LHCN-M2 (cell line): ENCODE measurements at places on chromosomes 3 and 15. TPM values are rescaled to one million over a fixed set of nuclear protein-coding genes. Genes with fewer than 3 reads are reported as not detected.
A peak's percentile ranks its signal among the peaks of the same experiment; 100 is the strongest.

Gene CHRM5
- total RNA-seq: 0.06 TPM in 2 replicates

Gene ZKSCAN7
- total RNA-seq: 5.3 and 7.4 TPM in 2 replicates

Gene CHDH
- total RNA-seq: under 0.01 TPM in 2 replicates

Gene KLHDC8B
- total RNA-seq: 17.1 and 19.1 TPM in 2 replicates

Gene APBA2
- total RNA-seq: not detected in 2 replicates

Gene ZNF774
- total RNA-seq: 0.75 and 0.77 TPM in 2 replicates

Gene EXD1
- total RNA-seq: not detected in 2 replicates

Gene AMIGO3
- total RNA-seq: 1.9 and 2.3 TPM in 2 replicates

Gene GNAT1
- total RNA-seq: not detected in 2 replicates

Gene PDIA5
- 18.5 and 18.8 TPM in 2 replicates for total RNA-seq

Gene CCDC191
- total RNA-seq: 0.51 and 1.3 TPM in 2 replicates

Gene EEF1AKMT4
- 2.9 and 5.2 TPM in 2 replicates for total RNA-seq

Gene ZIC4
- 1.1 and 3.4 TPM in 2 replicates for total RNA-seq

GRCh38 chr15:68511073-68511991 lies 67.5 kb upstream of the CORO2B start:
- no peak for DNase-seq

DNA sequence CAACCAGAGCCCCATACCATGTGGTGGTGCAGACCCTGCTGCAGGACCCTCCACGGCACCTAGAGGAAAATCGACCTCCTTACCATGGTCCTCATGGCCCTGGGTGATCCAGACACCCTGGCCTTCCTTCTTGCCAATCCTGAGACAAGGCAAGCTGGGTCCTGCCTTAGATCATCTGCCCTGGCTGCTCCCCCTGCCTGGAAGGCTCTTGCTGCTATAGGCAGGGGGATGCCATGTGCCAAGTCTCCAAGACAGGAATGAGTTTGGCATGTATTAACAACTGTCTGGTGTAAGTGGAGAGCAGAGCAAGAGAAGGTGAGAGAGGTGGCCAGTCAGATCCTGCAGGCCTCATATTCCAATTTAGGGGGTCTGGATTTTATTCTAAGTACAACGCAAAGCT lies 7.5 kb downstream of the HEG1 start:
- DNase-seq: no peak

GRCh38 chr3:64595253-64595694 lies 92.5 kb downstream of the ADAMTS9 start:
- DNase-seq: peak; percentile 85

DNA sequence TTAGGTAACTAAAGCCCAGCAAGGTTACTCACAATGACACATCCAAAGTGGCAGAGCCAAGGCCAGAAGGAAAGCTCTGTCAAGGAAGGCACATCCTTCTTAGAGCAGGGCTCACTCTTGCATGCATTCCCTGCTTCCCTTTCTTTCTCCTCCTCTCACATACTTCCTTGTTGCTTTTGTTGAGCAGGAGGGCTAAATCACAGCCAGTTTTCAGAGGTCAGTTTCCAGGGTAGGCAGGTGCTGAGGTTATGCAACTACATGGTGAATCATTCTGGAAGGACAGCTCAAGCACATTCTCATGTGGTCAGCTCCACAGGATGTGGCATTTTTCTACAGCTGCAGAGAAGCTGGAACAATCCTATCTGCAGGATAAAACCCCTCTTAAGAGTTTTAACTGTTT lies 275.6 kb downstream of the ZNF621 start:
- peak; percentile 100 for DNase-seq

DNA sequence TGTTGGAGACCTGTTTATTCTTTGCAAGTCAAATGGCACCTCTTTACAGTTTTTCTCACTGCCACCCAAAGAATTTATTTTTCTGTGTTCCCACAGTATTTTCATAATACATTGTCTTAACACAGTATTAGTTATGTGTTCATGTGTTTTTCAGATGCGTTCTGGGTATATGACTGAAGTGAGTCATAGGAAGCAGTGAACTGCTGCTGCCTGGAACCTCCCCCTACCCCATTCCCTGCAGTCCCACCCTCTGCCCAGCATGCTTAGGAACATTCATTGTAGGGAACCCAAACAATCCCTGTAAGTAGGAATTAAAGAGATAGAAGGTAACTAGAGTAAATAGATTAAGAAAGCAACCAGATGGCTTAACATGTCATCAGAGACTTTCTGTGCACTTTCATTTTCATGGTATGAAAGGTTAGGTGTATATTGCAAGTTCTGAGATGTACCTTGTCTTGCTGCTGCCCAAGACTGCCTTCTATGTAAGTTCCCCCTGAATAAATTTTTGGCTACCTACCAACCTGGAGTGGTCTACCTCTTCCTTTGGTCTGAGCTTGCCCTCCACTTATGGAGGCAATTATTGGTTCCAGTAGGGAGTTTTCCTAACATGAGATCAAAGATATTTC lies 21.9 kb upstream of the SQOR start:
- DNase-seq: peak; percentile 43

DNA sequence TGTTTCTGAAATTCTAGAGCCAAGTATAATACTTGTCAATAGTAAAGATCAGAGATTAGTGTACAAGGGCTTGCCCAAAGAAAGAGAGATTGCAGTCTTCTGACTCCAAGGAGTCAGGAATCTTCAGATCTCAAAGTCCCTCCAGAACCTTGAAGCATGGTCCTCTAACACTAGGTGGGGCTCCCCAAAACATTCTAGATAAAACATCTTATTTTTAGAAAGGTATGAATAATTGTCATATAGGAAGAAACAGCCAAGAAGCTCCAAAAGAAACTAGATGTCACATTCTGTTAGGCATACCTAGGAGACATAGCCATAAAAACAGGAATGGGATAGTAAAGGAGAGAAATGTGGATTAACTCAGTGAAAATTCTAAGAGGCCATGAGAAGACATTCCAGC lies 10.7 kb downstream of the MUC13 start:
- no peak for DNase-seq

DNA sequence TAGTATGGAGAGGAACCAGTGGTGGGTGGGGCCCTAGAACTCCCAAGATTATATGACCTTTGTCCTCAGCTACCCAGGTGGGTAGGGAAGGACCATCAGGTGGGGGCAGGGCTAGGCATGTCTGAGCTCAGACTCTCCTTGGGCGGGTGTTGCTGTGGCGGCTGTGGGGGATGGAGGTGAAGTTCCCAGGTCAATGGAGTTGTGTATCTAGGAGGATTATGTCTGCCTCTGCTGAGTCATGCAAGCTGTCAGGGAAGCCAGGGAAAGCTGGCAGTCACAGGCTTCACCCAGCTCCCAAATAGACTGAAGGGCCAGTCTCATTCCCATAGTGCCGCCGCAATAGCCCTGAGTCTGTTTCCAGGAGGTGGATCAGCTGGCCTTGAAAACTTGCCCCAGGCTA lies 139.7 kb upstream of the CFAP20DC start:
- DNase-seq: no peak

DNA sequence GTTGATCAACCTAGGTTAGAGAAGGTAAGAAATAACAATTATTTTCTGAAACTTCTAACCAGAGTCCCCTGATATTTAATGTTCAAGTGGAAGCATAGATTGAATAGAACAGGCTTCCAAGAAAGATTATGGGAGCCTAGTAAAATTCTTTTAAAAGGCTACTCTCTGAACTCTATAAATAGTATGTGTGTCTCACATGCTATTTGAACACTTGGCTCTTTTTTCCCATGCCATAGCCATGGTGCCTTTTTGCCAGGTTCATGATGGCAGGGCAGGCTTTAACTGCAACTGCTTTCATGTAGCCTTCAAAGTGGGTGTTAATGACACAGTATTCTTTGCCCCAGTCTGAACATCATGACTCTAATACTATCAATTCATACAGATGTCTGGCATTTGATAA lies 22.9 kb upstream of the STRIT1 start:
- no peak for DNase-seq

DNA sequence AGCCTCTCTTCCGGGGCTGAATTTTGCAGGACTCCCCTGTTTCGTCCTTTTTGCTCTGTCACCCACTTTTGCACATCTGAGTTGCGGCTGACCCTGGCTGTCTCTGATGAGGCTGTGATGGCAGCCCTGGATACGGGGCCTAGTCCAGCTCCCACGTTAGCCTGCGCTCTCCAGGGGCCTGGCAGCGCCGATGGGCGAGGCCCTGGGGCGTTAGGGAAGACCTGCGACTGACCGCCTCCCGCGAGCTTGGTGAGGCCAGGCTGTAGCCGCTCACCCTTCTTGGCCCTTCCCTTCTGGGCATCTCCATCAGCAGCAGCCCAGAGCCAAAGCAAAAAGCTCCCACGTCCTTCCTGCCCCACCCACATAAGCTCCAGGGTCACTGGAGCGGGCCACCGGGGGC lies 85.2 kb downstream of the FBLN2 start:
- DNase-seq: no peak

DNA sequence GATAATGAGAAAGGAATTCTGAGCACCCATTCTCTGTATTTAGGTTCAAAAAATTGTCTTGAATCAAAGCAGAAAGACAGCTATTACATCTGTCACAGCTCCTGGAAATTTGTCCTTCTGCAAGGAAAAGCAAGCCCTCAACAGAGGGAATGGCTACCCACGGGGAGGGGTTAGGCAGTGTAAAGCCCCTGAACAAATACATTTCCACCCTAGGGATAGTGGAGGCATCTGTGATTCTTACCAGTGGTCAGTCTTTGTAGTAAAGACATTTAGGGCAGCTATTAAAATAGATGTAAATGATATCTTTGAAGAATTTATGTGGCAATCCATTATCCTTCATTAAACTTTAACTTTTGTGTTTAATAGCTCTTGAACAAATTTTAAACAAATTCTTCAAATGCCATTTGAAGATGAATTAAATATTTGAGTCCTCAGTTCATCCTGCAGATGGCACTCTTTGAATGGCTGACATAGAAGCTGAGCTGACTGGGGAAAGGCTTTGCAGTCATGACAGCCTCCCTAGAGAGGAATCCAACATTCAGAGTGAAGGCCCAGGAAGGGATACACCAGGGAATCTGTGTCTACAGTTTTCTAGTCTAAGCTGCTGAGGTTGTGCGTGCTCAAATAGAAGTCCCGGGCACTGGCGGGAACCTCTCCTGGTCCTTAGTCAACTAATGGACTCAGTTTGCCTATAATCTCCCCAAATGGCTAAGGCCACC lies 359.7 kb upstream of the ROPN1 start:
- peak; percentile 63 for DNase-seq

GRCh38 chr15:55267401-55268175 lies 22.0 kb downstream of the RAB27A start:
- DNase-seq: no peak

DNA sequence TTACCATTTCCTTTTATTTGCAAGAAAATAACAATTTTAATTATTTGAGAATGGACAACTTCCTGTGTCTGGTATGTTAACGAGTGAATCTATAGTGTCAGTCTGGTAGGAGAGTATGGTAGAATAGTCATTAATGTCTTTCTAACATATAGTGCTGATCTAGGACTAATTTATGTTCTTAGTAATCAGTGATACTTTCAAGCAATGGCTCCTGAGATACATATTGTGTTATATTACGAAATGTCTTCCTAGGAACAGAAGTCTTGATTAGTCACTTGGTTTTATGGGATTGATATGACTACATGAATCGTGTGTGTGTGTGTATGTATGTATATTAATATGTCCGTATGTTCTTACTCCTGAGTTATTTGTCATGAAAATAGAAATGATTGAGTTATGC lies 66.6 kb upstream of the PAQR5 start:
- peak; percentile 45 for DNase-seq

- DNase-seq: no peak
These were observed 81.7 kb downstream of the MEGF11 start for GRCh38 chr15:66171841-66172240.

GRCh38 chr15:65862682-65863081 lies 6.6 kb upstream of the RAB11A start:
- DNase-seq: peak; percentile 78

- no peak for DNase-seq
These were observed 188.0 kb downstream of the PEX5L start for GRCh38 chr3:179848711-179849110.

- no peak for DNase-seq
These were observed 73.9 kb downstream of the MAGI1 start for GRCh38 chr3:65964838-65965237.

- no peak for DNase-seq
These were observed 4.4 kb upstream of the MAPK6 start for GRCh38 chr15:52014616-52015015.

- DNase-seq: no peak
These were observed 6.3 kb downstream of the EFCAB12 start for GRCh38 chr3:129421988-129422745.

DNA sequence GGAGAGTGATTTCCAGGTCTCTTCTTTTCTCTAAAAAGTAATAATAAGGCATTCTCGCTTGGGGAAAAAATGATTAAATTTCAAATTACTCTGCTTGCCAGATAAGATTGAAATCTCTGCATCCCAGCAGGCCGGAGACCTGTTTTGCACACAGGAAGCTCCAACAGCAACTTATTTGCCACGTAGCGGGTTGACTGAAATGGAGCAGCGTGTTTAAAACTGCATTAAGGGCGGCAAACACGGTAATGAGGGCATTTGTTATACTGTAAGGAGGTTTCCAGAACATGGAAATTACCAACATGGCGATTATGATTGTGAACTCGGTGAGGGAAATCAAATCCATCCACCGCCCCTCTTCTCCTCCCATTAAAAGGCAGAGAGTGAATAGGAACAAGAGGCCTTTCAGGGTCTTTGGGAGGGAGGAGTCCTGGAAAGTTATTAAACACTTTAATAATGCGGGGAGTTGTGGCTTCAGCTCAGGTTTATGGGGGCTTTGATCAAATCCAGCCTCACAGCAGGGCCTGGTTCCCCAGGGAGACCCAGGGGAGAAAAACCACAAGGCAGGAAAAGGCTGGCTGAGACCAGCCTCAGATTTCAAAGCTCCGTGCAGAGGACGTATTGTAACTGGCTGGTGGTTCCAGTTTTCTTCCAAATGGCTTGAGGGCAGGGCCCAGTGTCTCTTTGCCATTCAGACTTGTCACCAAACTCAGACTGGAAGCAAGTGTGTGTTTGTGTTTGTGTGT lies 242.3 kb downstream of the TLE3 start:
- no peak for DNase-seq

GRCh38 chr3:158247288-158247687 lies 137.4 kb downstream of the RSRC1 start:
- DNase-seq: no peak

DNA sequence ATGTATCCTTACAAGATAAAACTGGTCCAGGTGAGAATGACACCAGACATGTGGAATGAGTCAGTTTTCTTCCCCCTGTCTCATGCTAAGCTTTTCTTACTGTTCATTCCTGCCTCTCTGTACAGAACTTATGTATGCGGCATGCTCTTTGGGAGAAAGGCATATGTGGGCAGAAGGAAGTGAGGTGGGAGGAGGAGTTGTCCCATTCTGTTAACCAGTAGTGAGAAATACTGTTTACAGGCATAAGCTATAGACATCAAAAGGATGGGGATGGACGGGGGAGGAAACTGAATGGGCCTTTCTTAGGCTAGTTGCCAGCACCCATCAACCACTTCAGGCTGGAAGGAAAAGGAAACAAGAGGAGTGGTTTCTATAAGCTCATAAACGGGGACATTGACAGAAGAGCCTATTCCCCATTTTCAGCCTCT lies 143.6 kb upstream of the BHLHE40 start:
- no peak for DNase-seq

GRCh38 chr15:96262549-96263489 lies 67.7 kb upstream of the NR2F2 start:
- DNase-seq: no peak

- DNase-seq: peak; percentile 91
These were observed 26.2 kb downstream of the MAP4 start for GRCh38 chr3:47989981-47990440.

- no peak for DNase-seq
These were observed 10.7 kb downstream of the AGTR1 start for GRCh38 chr3:148708409-148708808.

- no peak for DNase-seq
These were observed 5.7 kb downstream of the RASL12 start for GRCh38 chr15:65062061-65062460.

- no peak for DNase-seq
These were observed 186.0 kb downstream of the TNIK start for GRCh38 chr3:171274222-171274621.
